Activated gamma-delta T cell treated with Interleukin-2 at 50 U/mL for 16 hours (primary cell): ENCODE measurements at places on chromosomes 13 and 19.
A peak's percentile ranks its signal among the peaks of the same experiment; 100 is the strongest.

DNA sequence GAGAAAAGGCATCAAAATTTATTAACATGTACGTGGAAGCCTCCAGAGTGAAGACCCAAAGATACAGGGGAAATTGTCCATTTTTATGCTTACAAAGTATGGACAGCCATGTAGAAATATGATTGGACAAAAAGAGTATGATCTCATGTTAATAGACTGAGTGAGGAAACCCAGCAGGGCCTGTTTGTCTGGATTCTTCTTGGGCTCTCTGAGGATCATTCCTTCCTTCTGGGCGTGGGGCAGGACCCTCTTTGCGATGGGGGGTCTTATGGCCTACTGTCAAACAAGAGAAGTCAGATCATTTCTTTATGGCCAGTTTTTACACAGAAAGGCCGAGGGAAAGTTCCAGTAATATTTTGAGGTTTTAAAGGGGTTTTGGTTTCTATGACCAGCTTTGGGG lies 110.8 kb downstream of the ESD start:
- DNase-seq: no peak

DNA sequence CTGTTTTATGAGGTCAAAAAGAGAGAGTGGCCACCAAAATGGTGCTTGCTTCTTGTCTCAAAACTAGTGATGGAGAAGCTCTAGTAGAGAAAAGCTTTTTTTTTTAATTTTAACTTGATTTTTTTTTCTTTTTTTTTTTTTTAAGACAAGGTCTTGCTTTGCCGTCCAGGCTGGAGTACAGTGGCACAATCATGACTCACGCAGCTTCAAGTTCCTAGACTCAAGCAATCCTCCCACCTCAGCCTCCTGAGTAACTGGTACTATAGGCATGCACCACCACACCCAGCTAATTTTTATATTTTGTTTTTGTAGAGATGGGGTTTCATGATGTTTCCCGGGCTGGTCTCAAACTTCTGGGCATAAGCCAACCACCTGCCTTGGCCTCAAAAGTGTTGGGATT lies 279.0 kb downstream of the TBC1D4 start:
- no peak for DNase-seq

- no peak for DNase-seq
Observed at GRCh38 chr19:47124937-47125668, 5.5 kb upstream of the SAE1 start.

- DNase-seq: no peak
Observed at GRCh38 chr13:61728471-61728870, 312.8 kb upstream of the PCDH20 start.

- no peak for DNase-seq
Observed at GRCh38 chr13:26656919-26657318, 99.4 kb downstream of the WASF3 start.

DNA sequence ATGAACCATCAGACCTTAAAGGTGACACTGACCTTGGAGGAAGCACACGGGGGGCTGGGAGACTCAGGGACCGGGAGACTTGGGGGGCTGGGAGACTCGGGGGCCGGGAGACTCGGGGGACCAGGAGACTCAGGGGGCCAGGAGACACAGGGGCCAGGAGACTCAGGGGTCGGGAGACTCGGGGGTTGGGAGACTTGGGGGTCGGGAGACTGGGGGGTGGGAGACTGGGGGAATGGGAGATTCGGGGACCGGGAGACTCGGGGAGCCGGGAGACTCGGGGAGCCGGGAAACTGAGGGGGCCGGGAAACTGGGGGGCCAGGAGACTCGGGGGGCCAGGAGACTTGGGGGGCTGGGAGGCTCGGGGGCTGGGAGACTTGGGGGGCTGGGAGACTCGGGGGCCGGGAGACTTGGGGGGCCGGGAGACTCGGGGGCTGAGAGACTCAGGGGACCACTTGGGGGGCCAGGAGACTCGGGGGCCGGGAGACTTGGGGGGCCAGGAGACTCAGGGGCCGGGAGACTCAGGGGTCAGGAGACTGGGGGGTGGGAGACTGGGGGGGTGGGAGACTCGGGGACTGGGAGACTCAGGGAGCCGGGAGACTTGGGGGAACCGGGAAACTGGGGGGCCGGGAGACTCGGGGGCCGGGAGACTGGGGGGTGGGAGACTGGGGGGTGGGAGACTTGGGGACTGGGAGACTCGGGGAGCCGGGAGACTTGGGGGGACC lies 62.9 kb downstream of the RASA3 start:
- DNase-seq: no peak

GRCh38 chr13:59745392-59745788 lies 418.3 kb downstream of the DIAPH3 start:
- no peak for DNase-seq

DNA sequence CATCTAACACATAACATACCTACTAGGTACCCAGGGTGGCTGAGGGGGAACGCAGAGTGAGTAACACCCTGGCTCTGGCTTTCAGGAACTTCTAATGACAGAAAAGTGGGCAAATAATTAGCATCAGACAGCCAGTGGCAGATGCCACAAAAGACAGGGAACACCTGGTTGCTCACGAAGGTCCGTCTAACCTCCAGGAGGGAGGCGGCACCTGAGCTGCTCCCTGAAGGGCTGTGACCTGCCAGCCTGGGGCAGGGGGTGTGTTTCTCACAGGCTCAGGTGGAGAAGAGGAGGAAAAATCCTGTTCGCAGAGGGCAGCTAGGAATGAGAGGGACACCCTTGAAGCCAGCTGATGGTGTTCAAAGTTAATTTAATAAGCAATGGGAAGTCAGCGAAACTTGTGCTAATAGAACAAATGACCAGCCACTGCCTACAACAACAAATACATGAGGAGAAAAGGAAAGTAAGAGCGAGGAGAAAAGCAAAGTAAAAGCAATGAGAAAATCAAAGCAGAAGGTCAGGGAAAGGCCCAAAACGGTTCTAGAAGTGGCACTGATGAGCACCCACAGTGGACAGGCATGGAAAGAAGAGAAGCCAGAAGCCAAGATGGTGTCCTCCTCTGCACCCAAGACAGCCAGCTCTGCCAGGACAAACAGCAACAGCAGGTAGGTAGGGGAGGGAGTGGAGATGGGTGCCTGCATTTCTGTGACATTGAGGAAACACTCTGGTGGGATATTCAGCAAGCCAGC lies 87.3 kb downstream of the STK24 start:
- no peak for DNase-seq

GRCh38 chr19:2194513-2195078 lies 30.9 kb downstream of the DOT1L start:
- no peak for DNase-seq

DNA sequence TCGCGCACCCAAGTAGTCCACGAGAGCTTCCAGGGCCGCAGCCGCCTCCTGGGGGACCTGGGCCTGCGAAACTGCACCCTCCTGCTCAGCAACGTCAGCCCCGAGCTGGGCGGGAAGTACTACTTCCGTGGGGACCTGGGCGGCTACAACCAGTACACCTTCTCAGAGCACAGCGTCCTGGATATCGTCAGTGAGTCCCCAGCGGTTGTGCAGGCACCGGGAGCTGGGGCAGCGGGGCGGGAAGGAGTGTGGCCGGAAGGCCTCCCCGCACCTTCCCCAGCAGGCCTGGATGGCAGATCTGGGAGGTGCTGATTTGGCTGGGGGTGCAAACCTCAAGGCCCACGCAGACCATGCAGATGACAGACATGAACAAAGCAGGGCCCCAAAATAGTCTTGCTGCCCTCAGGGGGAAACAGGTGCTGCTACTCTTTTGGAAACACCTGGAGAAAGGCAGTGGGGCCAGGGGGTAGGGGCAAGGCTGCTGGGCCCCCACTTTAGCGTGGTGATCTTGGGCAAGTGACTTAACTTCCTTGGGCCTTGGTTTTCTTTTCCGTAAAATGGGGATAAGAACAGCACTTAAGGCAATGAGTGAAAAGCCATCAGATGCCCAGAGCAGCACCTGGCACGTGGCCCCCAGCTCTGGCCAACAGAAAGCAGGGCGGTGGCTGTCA lies 4.0 kb downstream of the MAG start:
- DNase-seq: peak; percentile 35

DNA sequence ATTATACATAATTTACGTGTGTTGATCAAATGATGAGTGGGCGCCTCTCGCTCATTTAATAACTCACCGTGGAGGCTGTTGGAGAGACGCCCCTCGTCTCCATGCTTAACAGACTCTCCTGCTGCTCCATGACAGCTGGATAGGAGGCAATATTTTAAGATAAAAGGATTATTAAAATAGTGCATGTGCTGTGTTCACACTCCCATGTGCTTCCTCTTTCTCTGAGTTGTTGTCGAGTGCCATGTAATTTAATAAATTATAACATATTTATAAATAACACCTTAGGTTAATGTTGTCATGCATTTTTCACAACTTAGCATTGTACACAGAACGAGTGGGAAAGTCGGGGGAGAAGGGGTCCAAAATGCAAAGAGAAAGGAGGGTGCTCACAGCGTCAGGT lies 161.4 kb upstream of the TSHZ3 start:
- DNase-seq: no peak

- no peak for DNase-seq
Observed at GRCh38 chr19:50272263-50272897, 56.8 kb downstream of the KCNC3 start.

DNA sequence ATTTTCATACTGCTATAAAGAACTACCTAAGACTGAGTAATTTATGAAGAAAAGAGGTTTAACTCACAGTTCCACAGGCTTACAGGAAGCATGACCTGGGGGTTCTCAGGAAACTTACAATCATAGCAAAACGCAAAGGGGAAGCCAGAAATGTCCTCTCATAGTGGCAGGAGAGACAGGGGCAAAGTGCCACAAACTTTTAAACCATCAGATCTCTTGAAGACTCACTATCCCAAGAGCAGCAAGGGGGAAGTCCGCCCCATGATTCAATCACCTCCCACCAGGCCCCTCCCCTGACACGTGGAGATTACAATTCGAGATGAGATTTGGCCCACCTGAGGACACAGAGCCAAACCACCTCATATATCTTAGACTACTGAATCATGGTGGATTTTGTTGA lies 198.7 kb downstream of the KCTD12 start:
- no peak for DNase-seq

DNA sequence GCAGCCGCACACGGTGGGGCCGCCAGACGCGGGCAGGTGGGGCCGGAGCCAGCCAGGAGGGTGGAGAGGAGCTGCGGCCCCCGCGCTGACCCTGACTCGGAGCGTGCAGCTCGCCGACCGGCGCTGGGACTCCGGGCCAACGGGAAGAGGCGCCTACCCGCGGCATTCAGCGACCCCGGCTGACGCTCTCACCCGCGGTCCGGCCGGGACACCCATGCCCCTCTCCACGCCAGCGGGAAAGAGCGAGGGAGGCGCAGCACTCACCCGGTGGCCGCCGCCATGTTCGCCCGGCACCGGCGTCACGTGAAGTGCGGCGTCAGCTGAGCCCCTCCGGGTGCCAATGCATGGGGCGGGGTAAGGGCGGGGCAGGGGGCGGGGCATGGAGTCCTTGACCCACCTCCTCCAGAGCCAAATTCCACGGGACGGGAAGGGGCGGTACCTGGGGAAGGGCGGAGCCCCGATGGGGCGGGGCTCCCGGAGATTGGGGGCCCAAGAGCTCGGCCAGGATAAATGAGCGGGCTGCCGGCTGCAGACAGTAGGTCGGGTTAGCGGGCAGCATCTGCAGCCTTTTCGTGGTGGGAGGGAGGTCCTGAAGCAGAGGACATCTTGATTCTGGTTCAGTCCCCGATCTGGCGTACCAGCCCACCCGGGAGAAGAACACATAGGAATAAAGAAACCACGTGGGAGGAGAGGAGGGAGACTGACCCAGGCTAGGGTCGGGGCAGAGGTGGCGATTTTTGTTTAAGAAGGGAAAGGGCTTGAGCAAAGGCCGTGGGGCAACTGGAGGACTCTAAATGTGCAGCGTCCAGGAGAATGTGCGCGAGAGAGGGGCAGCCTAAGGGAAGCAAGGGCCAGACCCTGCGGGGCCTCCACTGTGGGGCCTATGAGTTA lies at the start of gene PEPD:
TSS of gene PEPD (minus strand) at position 312 of the 891 bp plus-strand sequence. CDS start at position 281, 31 bp downstream.
- DNase-seq: peak; percentile 74

DNA sequence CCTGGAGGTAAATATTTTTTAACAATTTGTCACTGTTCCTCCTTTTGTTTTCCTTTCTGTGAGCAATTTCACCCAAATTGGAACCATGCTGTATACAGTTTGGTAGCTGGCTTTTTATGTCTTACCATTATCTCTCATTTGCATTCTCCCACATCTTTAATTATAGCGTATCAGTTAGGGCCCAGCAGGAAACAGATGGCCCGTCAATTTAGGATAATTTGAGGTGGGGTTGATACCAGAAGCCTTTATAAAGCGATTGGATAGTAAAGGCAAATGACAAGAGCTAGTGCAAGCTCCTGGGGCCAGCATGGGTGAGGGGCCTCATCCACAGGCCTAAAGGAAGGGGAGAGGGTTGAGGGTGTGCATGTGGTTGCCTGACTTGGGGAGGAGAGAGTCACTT lies 3.8 kb upstream of the IFNL4 start:
- no peak for DNase-seq
